ENCODE measurements at places on chromosomes 13 and 19.

DNA sequence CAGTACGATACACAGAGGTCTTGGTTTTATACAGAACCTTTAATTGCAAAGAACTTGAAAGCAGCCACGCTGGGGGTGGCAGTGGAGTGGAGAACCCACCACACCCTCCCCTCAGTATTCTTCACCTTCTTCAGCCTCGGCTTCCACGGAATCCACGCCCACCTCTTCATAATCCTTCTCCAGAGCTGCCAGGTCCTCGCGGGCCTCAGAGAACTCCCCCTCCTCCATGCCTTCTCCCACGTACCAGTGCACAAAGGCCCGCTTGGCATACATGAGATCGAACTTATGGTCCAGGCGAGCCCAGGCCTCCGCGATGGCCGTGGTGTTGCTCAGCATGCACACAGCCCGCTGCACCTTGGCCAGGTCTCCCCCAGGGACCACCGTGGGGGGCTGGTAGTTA, 7.9 kb downstream of the TUBA3C start:
- DNase-seq: no peak

DNA sequence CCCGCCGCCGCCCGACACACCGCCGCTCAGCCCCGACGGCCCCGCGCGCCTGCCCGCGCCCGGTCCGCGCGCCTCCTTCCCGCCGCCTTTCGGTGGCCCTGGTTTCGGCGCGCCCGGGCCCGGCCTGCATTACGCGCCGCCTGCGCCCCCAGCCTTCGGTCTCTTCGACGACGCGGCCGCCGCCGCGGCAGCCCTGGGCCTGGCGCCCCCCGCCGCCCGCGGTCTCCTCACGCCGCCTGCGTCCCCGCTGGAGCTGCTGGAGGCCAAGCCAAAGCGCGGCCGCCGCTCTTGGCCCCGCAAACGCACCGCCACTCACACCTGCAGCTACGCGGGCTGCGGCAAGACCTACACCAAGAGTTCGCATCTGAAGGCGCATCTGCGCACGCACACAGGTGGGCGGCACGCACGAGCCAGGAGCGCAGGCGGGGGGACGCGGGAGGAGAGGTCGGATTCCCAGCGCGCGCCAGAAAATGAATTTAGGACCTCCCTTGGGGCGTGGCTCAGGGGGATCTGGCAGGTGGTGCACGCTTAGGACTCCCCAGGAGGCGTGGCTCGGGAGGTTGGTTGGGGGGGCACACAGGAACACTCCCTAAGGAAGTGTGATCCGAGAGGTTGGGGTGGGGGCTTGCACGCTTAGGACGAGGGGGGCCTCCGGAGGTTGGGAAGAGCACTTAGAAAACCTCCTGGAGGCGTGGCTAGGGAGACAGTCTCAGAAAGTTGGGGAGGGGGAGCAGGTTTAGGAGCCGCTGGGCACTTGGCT, 1.2 kb downstream of the KLF2 start:
- DNase-seq: no peak

- no peak for DNase-seq
These were observed 53.9 kb downstream of the NFIC start for GRCh38 chr19:3420244-3420755.

GRCh38 chr19:44055870-44056269, 4.0 kb downstream of the ZNF223 start:
- DNase-seq: no peak

DNA sequence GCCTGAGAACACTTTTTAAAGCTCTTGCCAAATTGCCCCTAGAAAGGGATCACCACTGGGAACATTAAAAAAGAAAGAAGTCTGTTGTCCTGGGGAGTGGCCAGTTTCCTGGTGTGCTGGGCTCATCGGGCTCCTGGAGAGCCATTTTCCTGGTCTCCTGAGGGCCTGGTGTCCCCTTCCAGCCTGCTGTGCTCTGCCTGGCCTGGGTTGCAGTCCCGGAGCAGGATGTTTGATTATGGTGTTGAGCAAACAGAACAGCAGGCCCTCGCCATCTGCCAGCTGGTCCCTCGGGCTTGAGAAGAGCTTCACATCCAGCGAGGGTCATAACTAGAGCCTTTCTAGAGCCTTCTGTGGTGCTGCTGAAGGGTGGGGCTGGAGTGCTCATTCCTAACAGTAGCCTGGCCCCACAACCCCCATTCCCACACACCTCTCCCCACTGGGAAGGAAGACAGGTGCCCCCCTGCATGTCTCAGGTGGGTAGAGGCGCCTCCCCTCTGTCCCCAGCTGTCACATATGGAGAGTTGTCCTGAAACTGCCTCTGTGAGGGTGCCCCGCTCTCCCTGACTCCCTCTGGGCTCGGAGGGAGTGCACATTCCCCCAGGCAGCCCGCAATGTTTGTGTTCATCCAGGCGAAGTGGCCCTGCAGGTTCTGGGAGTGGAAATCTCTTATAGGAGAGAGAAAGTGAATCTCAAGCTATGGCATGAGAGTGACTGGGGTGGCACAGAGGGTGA, 151.1 kb downstream of the SIPA1L3 start:
- no peak for DNase-seq

GRCh38 chr19:3046698-3047495, 15.4 kb downstream of the TLE5 start:
- no peak for DNase-seq

GRCh38 chr13:25468325-25469168, 96.8 kb downstream of the ATP8A2 start:
- DNase-seq: no peak

- DNase-seq: peak; percentile 95
These were observed 4.2 kb upstream of the RPL18A start for GRCh38 chr19:17855280-17856152.

- DNase-seq: peak; percentile 9
These were observed 579 bp downstream of the ZNF566 start for GRCh38 chr19:36488846-36489117.

GRCh38 chr13:67106502-67107057, 123.6 kb downstream of the PCDH9 start:
- no peak for DNase-seq

- DNase-seq: no peak
These were observed 1032.4 kb upstream of the MIR17HG start for GRCh38 chr13:90315061-90315460.

- no peak for DNase-seq
These were observed 332.0 kb downstream of the IRS2 start for GRCh38 chr13:109454167-109454917.

- DNase-seq: no peak
These were observed 201.5 kb upstream of the GPR12 start for GRCh38 chr13:26961890-26962615.

- no peak for DNase-seq
These were observed 100.1 kb downstream of the ERCC5 start for GRCh38 chr13:102945886-102946285.

GRCh38 chr19:554817-555216, 11.0 kb downstream of the GZMM start:
- no peak for DNase-seq

DNA sequence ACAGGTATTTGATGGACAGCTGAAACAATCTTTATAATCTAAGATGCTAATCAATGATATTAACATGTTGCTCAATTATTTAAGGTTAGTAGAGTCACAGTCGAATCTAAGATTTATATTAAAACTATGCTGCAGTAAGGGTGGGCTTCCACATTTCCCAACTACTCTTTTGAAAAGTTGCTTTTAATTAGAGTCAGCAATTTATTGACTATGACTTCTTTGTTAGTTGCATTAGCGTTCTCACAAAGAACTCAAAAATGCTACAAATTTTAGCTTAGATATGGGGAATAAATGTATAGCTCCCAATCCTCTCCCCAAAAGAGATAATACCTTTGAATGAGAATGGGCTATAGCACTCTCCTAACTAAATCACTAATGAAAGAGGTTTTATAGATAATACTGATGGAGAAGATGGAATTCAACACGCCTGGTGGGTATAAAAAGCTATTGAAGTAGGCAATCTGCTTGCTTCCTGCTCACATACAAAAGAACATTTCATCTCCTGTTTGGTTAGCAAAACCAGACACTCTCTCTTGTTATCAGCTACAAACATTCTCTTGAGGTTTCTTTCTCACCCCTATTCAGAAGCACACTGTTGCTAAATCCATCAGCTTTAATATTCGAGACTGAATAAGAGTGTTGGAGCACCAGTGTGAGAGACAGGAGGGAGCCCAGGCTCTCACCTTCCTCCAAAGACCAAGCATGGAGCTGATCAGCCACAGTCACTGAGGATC, 2.4 kb upstream of the FLT1 start:
- no peak for DNase-seq

DNA sequence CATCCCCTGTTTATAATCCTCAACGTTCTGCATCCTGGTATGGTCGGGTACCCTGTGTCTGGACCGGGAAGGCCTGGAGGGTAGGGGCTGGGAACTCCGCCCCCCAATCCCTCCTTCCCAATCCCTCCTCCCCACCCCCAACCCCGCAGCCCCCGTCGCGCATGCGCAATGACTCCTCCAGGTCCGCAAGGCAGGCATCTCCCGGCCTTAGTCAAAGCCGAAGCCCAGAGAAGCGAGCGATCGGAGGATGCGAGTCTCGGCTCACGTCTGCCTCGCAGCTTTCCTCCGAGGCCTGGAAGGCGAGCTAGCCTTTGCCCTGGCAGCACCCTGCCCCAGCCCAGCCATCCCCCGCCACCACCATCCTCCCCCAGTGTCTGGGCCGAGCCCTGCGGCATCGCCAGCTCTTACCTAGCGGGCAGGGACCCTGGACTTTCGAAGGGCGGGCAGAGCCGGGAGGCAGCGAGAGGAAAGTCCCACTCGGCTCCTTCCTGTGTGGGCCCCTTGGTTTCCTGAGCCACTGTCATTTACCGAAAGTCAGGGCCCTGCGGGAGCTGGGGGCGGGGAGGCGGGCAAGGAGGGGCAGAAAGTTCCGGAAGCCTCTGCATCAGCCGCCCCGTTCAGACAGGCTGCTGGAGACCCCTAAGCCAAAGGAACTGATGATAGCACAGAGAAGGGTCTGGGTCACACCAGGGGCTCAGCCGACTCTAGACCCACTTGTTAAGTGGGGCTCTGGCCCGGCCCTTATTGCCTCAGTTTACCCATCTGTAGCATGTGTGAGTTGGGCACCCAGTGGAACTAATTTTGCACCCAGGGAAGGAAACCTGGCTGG, at the start of gene JAK3:
Gene JAK3, minus strand, starts transcription at position 445 of the 829 bp plus-strand sequence. CDS start 3,565 bp downstream, outside the sequence.
- peak; percentile 61 for DNase-seq

GRCh38 chr19:5048727-5049553, 80.0 kb downstream of the KDM4B start:
- no peak for DNase-seq

- DNase-seq: no peak
These were observed 1.7 kb upstream of the SLC10A2 start for GRCh38 chr13:103067751-103068555.

DNA sequence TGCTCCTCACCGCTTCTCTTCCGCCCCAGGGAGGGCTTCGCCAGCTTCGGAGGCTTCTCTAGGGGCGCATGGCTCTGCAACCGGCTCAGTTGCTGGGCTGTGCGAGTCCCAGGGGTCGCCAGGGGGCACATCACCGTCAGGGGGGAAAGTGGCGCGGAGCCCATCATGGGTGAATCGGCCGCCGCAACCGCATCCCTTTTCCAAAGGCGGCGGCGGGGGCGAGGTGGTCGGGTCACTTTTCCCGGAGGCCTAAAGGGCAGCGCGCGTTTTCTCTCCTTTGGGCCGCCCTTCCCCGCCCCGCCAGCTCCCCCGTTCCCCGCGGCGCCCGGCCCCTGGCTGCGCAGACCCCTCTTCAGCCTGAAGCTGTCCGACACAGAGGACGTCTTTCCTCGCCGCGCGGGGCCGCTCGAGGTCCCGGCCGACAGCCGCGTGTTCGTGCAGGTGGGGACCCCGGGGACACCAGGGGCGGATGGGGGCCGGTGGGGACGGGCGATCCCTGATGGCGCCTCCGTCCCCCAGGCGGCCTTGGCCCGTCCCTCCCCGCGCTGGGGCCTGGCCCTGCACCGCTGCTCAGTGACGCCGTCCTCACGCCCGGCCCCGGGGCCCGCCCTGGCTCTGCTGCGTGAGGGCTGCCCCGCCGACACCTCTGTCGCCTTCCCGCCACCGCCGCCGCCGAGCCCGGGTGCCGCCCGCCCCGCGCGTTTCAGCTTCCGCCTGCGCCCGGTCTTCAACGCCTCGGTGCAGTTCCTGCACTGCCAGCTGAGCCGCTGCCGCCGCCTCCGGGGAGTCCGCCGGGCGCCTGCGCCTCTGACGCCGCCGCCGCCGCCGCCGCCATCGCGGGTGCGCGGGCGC, 1.7 kb downstream of the TGFBR3L start:
- peak; percentile 19 for DNase-seq

DNA sequence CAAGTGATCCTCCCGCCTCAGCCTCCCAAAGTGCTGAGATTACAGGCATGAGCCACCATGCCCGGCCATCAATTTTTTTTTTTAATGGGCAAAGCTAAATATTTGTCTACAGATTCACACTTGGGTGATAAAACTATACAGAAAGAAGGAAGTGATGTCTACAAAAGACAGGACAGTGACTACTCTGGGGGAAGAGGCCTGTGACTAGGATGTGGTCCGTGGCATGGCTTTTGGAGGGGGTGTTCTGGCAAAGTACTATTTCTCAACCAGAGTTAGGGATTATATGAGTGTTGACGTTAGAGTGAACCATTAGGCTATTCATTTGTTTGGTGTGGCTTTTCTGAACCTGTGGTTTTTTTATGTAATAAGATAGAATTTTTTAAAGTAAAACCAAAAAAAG, 42.7 kb downstream of the INSR start:
- no peak for DNase-seq

DNA sequence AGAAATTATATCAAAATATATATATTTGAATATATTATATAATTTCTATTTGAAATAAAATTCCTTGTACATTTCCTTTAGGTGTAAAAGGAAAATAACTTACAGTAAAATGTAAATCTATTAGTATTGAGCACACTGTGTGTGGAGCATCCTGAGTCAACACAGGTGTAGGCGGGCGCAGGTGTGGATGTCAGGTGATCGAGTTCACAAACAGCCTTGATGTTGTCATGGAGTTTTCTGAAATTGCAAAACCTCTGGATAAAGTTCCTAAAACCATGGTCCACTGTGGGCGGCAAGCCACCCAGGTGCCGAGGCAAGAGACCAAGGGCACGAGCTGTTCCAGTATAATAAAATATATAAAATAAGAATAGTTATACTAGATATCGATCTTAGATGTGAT, 27.7 kb upstream of the MCF2L start:
- no peak for DNase-seq

GRCh38 chr19:49977076-49977475, 16.1 kb upstream of the SIGLEC11 start:
- no peak for DNase-seq

DNA sequence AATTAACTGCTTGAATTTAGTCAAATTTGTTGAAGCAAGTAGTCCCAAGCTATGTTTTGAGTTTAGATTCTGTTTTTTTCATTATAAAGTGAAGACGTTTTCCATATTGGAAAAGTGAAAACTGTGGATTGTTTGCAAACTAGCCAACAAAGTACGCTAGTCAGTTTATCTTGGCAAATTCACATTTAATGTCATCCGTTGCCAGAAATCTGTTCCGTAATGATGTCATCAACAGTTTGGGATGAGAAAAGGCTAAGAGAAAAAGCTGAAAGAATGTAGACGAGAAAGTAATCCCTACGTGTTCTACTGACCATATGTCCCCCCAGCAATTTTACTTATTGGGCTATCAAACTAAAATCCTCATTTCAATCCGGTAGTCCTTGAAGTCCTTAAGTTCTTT, 419.6 kb downstream of the GPC6 start:
- DNase-seq: no peak

All from activated naive CD4-positive, alpha-beta T cell (primary cell).